NCI-H1417 treated with DMSO at 0.1 percent for 48 hours (cell line): ENCODE measurements at places on chromosomes 11 and 22.

DNA sequence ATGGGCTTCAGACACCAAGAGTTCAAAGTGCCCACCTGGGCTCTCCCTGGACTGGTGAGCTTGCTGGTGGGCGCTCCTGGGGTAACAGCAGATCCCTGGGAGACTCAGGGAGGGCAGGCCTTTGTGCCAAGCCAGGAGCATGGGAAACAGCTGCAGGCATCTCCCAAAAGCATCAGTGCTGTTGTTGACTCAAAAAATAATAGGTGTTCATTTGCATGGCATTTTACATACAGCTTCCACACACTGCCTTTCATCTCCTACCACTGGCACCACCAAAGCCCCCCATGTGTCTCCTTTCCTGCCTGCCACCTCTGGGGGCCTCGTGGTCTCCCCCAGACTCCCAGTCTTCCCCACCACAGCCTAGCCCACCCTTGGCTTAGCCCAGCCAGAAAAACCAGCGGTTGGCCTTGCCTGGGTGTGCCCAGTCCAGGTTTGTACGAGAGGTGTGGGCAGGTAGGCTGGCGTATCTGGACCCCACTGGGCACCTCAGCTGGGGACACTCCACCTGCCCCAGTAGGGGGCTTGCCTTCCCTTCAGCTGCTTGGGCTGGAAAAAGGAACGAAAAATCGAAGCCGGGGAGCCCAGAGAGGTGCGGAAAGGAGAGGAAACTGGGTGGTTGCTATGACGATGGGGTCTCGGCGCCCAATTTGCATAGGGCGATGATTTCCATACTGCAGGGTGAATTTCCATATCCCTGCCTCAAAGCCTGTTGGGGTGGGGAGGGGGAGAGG is 15.0 kb downstream of the POU2F3 start:
- no peak for DNase-seq

GRCh38 chr11:111520560-111520959 is 6.0 kb downstream of the HOATZ start:
- no peak for DNase-seq

DNA sequence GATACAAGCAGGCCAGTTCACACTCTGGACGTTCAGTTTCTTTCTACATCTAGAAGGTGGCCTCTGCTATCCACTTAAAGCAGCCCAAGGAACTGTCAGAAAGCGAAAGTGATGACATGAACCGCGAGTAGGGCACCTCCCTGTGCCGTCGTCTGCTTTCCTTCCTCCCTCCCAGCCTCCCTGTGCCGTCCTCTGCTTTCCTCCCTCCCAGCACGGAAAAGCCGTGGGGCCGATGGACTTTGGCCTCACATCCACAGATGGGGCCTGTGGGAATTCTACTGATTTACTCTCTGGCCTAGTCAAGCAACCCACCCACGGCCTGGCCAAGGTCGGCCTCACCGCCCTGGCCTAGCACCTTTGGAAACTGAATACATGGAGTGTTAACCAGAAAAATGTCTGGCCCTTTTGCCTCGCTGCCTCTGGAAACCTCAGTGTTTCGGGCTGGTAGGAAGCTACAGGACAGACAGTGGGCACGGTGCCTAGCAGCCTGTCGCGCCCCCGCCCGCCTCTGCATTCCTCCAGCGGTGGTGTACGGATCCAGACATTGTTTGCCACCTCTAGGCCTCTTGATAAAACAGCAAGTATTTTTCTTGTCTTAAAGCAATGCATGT is 14.2 kb downstream of the PEX26 start:
- no peak for DNase-seq

GRCh38 chr11:74397501-74398243 is 561 bp downstream of the PGM2L1 start:
- DNase-seq, result no peak

GRCh38 chr11:3119141-3119821 is 45.8 kb downstream of the OSBPL5 start:
- no peak for DNase-seq

GRCh38 chr11:122556605-122557004 is 98.9 kb upstream of the UBASH3B start:
- DNase-seq, result no peak

DNA sequence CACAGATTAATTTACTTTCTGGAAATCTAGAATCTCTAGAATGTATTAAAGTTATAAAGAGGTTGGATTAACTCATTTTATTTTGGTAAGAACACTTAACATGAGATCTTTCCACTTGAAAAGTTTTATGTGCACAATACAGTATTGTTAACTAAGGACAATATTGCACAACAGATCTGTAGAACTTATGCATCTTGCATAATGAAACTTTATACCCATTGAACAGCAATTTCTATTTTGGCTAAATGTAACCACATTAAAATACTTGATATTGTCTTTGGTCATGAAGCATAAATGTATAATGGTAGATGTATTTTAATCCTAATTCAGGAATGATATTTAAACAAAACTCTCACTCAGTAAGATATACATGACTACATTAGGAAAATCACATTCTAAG is 203.8 kb downstream of the SNX19 start:
- DNase-seq, result no peak

DNA sequence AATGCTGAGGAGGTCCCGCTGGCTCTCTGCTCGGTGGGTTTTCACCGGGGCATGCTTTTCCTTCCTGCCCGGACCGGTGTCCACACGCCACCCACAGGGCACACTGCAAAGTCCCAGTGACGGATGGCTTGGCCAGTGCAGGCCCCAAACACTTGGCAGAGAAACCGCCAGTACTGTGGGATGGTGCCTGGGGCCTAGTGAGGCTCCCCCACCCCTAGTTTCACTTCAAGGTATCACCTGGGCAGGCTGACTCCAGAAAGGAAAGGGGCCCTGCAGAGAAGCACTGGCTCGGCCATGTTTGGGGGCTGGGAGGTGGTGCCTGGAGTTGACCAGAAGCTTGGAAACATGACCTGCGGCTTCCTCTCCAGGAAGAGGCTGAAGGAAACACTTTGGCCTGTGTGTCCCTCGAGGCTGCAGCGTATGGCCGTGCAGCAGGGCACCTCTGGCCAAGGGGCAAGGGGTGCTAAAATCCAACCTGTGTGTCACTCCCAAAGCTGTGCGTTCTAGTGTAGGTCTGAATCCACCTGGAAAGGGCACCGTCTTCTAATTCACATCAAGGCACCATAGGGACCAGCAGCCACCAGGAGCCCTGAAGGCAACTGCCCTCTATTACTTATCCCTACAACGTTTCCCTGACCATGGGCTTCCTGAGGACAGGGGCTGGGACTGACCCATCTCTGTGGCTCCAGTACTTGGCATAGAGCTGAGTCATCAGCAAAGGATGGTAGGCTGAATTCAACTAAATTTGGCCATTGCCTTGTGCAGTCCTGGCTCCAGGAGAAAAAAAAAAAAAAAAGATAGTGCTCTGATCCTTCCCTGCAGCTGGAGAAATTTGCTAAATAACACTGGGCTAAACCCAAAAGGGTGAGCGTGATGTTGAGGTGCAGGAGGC is 22.6 kb downstream of the TPBGL start:
- no peak for DNase-seq

DNA sequence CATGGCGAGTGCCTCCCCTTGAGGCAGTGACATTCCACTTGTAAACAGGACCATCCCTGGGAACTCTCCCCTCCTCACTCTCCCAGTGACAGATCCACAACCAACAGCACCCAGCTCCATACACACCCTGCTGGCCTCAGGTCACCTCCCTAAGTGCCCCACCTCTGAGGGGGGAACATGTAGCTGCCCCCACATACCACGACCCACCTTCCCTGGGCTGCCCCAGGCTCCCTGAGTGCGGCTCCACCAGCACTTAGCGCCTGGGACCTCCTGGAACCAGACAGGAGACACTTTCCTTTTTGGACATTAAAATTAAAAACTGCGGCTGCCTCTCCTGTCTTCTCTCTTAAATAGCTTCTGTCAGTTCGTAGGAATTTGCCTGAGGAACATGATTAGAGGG is 1140.1 kb downstream of the BRD1 start:
- no peak for DNase-seq

- DNase-seq, result no peak
Observed at GRCh38 chr11:105100206-105100605, 39.4 kb downstream of the CARD18 start.

GRCh38 chr11:57223601-57224000 is 13.4 kb downstream of the APLNR start:
- DNase-seq, result no peak
